ENCODE measurements at places on chromosomes 11 and 22. TPM values are rescaled to one million over a fixed set of nuclear protein-coding genes. Genes with fewer than 3 reads are reported as not detected.

GRCh38 chr11:30921811-30922210, 335.7 kb upstream of the MPPED2 start:
- no peak for DNase-seq

DNA sequence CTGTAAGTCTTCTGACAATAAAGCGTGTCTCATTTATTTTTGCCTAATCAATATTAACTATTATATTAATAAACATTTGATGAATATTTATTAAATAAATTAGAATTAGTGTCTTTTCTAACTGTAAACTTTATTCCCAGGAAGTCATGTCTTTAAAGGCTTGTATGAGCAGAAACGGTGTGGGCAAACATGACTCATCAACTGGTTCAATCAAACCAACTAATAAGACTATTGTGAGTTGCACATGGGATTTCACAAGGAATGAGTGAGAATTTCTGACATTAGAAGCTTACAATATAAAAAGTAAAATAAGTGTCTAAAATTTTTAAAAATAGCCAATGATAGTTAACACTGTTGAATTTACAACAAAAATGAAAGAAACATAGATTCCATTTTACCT, 259.2 kb upstream of the CTSC start:
- no peak for DNase-seq

DNA sequence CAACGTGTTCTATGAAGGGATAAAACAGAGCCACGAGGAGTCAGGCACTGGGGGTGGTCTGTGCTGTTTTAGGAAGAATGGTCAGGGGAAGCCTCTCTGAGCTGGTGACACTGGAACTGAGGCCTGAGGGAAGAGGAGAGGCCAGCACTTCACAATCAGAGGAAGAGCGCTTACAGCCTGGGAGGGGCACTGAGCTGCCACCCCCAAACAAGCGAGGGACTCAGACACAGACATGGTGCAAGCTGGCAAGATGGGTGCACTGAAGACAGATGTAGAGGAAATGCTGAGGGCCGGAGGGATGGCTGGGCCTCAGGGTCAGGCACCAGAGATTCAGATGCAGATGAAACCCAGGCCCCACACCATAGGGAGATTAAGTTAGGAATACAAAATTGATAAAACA, 40.0 kb upstream of the TP53I11 start:
- no peak for DNase-seq

DNA sequence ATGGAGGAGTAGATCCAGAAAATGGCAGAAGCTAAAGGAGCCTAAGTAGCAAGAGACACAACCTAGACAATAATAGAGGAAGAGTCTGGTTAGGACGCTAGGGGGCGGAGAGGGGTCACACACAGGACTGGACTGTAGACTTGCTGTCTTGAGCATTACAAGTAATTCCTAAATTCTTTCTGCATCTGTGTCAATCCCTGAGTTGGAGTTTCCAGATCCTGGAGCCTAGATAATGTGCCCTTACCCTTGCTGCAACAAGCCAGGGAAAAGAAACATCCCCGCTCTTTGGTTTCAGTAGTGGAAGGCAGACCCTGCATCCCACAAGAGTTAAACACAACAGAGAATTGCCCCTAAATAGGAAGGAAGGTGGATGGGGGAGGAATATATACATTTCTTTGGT, 14.9 kb upstream of the CCDC73 start:
- no peak for DNase-seq

- no peak for DNase-seq
Observed at GRCh38 chr11:13318498-13319295, 41.1 kb downstream of the BMAL1 start.

The SCARF2 gene
- total RNA-seq: 1.7 TPM

DNA sequence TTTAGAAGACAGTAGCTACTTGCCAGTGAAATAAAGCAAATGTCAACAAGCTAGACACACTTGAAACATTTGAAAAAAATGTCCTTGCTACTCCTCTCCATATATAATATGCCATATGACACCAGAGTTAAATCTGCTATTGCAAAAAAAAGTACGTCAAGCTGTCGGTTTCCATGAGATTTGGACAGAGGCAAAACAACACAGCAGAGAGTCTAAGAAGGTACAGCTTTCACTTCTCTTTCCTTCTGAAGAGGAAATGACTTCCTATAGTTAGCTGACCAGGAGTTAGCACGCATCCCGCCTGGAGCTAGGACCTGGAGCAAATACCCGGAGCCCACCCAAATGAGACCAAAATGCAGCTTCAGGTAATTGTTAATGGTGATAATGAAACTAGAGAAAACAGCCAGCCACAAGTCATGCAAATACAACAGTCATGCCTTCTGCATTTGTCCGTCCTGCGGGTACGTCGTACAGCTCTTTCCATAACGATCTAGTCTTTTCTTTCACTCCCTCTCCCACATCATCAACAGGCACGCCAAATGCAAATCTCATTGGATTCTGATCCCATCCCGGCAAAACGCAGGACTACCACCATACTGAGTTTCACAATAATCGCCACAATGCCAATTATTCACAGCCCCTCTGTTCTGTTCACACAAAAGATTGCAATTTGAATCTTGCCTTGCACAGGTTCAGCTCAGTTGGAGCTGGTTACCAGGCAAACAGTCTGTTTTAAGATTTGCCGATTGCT, 395.0 kb upstream of the CCDC90B start:
- peak; percentile 19 for DNase-seq

Measured in occipital lobe (tissue), 3 donors.